HuH-7.5 (cell line): ENCODE measurements at places on chromosomes 4 and X.
A peak's percentile ranks its signal among the peaks of the same experiment; 100 is the strongest.

- no peak for DNase-seq
These were observed 10.6 kb downstream of the FAM184B start for GRCh38 chr4:17770845-17771244.

DNA sequence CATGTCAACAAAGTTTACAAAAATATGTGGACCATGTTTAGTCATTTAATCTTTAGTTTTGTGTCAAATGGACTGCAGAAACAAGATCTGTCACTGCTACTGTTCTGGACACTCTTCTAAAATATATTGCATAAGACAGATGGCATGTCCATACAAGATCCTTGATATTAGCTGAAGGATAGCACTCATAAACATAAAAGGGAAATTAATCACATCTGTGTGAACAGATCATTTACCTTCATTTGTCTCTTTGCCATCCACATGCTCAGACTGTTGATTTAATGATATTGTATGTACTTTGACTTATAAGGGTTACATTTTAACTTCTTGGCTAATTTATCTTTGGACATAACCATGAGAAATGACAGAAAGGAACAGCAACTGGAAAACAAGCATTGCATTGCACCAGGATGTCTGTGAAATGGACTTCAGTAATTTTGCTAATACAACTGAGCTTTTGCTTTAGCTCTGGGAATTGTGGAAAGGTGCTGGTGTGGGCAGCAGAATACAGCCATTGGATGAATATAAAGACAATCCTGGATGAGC is at the start of gene UGT2B7:
Gene UGT2B7, plus strand, starts transcription at position 364 of the 546 bp plus-strand sequence. Its CDS starts 47 bp downstream, at position 411.
- no peak for DNase-seq

DNA sequence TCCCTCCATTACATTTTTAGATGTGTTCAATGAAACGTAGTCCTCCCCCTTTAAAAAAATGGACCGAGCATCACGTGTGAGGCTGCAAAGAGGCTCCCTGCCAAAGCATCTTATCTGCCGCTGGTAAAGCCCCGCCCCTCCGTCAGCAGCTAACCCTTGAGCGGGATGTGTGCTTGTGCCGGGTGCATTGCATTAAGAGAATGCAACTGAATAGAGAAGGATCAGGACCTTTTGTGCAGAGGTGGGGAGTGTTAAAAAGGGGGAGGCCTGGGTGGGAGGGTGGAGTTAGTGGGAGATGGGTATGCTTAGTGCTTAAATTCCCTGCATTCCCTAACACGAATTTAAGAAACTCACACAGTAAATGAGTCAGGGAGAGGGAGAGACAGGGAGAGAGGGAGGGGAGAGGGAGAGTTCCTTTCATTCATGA is 66.0 kb downstream of the TBL1X start:
- DNase-seq, result peak; percentile 11

DNA sequence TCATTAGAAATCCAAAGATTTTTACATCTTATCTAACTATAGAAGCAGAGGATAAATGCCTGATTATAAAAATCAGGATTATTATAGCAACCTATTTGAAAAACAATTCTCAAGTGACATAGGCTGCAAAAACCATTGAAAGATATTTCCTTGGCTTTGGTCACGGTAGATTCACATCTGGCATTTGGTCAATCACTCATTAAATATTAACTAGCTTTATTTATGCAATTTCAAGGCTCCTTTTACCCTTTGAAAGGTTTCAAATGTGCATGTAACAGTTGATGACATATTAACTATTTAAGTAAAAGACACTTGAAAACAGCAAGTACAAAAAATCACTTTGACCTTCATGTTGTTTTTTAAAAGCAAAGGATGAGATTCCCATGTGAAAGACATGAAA is 98.1 kb downstream of the MMRN1 start:
- DNase-seq, result no peak

- no peak for DNase-seq
These were observed 216.5 kb downstream of the PDHA2 start for GRCh38 chr4:96056346-96056934.

DNA sequence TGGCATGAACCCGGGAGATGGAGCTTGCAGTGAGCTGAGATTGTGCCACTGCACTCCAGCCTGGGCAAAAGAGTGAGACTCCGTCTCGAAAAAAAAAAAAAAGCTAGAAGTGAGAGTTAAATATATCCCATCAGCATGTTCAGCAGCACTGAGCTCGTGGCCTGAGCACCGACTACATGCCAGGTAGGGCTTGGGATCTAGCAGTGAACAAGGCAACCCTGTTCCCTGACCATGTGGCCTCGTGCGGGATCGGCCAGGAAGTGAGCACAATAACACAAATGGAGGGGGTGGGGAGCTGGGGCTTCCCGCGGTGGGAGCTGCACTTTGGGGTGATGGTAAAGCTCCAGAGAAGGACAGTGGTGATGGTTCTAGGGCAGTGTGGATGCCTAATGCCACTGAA is 193.7 kb upstream of the PSAPL1 start:
- DNase-seq, result no peak

DNA sequence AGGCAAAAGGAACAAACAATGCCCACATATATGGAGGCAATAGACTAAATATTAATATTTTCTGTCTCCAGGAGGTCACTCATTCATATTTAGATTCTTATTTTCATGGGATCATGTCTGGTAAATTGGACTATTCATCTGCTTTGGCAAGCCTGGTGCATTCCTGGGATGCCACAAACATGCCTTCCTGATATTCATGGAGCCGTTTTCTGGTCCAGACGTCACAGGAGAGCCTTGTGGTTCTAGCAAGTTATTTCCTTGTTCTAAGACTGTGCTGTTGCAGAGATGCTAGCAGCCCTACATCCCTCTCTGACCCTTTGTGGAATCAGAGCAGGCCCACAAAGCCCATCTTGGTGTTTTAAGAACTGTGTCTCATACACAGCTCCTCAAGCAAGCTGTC is 16.1 kb upstream of the EXOSC9 start:
- no peak for DNase-seq

- DNase-seq, result no peak
These were observed 34.9 kb upstream of the TRO start for GRCh38 chrX:54885740-54886139.

DNA sequence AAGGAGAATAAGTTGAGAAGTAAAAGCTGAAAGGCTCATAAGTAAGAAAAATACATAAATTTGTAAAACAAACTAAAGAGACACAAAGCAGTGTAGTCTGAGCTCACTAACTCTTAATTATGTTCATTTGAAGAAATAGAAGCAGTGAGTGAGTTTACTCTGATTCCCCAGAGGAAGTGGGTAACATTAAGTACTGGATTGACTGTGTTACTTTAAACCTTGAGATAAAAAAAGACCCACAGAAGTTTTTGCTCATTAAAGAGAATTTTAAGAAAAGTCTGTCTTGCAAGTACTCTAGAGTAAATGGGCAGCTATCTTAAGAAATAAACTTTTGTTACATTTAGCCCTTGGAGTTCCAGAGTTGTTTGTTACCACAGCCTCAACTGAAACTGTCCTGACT is 2466.9 kb downstream of the PCDH7 start:
- no peak for DNase-seq

DNA sequence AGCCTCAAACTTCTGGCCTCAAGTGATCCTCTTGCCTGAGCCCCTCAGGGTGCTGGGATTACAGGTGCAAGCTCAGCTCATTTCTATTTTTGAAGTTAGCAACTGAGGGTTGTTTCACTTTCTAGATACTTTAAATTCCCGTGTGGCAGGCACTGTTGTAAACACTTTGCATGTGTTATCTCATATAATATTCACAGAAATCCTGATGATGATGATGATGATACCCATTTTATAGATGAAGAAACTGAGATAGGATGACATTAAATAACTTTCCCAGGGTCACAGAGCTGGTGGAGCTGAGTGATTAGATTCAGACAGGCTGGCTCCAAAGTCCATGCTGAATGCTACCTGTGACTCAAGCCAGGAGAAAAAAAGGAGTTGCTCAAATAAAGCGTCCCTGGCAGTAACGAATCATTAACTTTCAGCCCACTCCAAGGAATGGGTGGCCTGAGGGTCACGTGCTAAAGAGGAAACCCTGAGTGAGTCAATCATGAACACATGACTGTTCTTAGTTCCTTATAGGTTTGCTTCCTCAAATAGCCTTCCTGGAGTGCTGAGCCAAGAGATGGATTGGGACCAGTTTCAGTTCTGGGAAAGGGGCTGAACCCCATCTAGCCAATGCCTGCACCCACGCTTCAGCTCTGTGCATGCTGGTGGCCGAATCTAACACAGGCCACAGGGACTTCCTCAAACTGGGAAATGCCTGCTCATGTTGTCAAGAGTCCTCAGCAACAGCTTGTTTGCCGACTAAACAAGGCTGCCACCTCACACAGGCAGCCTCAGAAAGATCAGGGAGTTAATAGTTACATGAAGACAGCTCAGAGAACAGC is 52.8 kb downstream of the RBM47 start:
- DNase-seq, result peak; percentile 60

DNA sequence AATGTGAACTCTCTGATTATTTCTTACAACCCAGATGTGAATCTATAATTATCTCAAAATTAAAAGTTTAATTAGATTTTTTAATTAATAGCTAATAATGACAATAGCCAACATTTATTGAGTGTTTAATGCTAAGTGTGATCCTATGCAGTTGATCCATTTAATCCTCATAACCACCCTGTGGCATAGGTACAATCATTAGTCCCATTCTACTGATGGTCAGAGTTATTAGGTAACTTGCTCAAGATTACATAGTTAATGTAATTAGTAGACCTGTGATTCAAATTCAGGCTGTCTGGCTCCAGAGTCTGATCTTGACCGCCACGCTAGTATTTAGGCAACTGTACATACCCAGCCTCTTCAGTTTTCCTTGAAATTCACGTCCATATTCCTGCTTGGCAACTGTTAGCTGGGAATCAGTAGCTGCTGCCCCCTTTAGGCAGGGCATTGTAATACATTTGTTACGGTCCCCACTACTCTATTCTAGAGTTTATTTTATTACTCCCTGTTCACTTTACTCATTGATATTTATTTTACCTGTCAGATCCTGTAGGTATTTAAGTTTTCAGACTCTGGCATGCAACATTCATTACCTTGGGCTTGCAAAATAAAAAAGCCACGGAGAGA is 20.6 kb upstream of the TEC start:
- peak; percentile 49 for DNase-seq

GRCh38 chrX:4277122-4277521 is 563.7 kb upstream of the PRKX start:
- DNase-seq, result no peak

GRCh38 chr4:154743683-154744340 is at the start of gene LRAT:
Gene LRAT (plus strand): TSS chr4:154744000. CDS start chr4:154744327, 327 bp downstream.
- no peak for DNase-seq

DNA sequence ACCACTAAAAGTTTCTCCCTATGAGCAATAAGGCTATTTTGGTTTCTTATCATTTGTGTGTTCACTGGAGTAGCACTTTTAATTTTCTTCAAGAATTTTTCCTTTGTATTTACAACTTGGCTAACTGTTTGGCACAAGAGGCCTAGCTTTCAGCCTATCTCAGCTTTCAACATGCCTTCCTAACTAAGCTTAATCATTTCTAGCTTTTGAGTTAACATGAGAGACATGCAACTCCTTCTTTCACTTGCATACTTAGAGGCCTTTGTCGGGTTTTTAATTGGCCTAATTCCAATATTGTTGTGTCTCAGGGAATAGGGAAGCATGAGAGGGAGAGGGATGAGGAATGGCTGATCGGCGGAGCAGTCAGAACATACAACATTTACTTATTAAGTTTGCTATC is 349.8 kb downstream of the OPHN1 start:
- DNase-seq, result no peak

DNA sequence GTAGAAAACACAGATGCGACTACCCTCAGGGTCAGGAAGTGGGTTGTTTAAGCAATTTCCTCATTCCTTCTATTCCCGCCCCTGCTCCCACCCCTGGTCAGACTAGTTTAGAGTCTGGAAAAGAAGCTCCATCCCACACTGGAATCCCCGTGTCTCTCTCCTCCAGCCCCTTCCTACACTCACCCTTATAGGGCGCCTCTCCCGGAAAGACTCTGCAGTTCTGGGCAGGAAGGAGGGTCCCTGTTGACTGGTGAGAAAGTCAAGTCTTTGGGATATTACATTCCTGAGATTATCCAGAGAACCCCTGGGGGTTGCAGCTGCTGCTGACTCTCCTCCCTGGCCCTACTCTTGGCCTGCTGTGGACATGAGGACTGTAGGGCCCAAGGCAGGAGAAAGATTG is 11.9 kb downstream of the STARD8 start:
- DNase-seq, result no peak

DNA sequence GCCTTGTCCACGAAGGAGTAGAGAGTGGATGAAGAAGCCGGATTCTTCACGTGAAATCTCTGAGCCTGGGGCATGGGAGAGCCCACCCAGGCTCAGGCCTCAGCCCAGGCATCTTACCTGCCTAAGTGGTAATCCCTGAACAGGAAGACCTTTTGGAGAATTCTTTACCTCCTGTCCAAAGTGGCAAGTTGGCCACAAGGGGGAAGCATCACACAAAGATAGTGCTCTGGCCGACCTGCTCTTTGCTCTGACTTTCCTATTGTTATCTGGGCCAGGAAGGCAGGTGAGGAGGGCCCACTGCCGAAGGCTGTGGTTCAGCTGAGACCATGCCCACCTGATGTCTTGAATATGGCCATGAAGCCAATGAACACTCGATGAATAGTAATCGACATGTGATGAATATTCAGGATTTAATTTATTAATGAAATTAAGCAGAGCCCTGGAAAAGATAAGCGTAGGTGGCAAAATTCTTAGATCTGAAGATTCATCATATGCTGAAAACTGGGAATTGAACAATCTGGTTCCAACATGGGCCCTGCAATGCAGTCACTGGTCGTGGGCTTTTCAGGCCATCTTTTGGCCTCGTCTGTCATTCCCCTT is 93.8 kb downstream of the PDGFRA start:
- DNase-seq, result peak; percentile 76

GRCh38 chrX:152480269-152481212 is 29.4 kb upstream of the GABRA3 start:
- no peak for DNase-seq

GRCh38 chr4:76028350-76028765 is 5.1 kb upstream of the CXCL10 start:
- DNase-seq, result no peak

DNA sequence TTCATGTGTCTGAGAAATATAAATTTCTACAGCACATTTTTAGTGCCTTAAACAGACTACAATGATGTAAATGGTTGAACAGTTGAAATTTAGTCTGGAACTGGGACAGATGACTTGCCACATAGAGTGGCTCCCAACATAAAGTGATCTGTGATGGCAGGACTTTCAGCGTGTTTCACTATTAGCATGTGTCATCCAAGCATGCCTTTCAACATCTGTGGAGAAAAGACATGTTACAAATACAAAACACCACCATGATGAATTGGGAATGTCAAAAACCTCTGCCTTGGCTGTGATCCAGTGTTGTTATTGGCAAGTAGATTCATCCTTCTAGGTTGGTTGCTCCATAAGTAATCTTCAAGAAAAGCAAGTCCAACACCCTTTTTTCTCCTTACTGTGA is 348.7 kb downstream of the MAPK10 start:
- no peak for DNase-seq

DNA sequence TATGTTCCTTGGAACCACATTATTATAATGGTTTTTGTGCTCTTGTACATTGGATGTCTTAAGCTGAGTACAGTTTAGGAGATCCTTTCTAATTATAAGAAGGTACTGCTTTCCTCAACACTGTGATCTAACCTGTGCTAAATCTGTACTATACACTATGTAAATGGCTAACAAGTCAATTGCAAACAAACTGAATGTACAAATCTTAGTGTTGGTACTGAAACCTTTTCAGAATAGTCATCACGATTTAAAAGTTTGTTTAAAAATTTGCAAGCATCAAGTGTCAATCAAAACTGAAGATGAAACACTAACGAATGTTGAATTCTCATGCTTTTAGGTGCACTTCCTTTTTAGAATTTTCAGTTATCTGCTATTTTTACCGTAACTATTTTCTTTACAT is 2090.4 kb upstream of the TENM3 start:
- DNase-seq, result no peak
